ENCODE measurements at places on chromosomes 2 and 18.

DNA sequence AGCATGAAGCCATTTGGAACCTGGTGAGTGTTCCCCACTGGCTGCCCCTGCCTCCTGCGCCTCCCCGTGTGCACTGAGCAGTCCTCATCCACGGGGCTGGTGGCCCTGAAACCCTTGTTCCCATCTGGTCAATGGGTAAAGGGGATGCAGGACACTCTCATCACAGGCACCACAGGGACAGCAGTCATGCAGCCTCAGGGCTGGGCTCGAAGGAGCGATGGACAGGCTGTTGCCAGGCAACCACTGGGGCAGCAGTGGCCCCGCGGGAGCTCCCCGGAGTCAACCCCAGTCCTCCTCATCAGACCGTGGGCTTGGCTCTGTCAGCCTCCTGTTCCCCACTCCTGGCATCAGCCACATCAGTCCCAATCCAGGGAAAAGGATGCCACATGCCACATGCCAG, 509.5 kb downstream of the EIPR1 start:
- DNase-seq, result no peak

DNA sequence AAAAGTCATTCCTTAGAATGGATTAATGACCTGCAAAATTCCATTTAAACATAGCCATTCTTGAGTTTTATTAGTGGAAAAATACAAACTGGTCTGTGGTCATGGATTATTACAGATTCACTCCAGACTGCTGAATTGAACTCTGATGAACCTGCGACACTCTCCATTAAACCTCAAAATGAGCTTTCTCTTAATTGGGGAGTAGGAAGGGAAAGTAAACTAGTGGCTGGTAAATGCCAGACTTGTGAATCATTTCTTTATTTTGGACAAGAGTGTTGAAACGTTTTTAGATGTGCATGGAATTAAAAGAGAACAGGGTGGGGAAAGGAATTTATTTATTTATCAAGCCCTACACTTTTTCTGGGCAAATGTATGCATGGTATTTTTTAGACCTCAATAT, 321.2 kb upstream of the FANCL start:
- no peak for DNase-seq

DNA sequence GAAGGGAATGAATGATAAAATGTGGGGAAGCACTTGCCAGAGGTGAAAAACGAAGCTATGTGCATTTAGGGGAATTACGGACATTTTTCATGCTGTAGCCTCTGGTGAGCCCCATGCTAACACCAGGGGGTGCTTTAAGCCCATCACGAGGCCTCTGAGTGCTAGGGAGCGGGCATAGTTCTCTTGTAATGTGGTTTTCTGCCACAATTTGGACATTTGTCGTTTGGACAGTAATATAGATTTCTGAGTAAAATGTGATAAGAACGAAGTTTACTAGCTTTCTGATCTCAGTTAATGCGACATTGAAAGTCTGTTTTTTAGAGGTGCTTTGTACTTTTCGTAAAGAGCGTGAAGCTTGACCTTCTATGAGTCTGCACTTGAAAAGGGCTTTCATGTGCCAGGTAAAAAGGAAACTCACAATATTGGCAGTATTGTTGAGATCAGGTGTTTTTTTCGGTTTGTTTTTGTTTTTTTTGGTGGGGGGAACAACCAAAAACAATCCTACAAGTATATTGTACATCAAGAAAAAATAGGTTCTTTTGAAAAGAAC, 50.6 kb downstream of the TRAF3IP1 start:
- DNase-seq, result no peak

DNA sequence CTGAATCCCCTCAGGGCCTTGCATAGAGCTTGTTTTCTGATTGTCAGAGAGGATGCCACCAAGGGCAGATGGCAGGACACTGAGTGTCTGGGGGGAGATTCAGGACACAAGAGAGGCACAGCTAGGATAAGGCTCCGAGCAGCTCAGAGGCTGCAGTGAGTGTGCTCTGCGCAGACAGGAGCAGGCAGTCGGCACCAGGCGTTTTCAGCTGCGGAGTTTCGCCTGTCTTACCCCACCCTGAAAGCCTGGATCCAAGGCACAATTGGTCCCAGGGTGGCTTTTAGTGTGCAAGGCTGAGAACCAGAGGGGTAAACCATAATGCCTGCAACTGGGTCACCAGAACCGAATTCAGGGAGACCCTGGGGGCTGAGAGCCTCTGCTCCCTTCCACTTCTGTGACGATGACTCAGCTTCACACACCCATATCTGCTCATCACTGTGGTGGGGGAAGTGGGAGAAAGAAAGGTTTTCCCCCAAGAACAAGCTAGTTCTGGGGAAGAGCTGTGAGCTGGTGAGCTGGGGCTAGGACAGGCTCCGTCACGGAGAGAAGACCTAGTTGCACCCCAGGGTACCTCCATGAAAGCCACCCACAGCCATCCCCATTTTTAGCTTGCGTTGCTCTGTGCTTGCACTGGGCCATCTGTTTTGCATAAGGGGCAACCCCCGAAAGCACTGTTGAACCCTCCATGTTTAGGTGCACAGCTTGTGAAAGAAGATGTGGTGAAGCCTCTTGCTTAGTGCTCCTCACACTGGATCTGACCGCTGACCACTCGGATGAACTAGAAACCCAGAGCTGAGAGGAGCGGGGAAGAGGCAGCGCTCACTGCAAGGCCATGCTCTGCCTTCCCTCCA, 173.7 kb downstream of the CELF4 start:
- DNase-seq, result no peak

GRCh38 chr18:73656691-73657090, 490.9 kb downstream of the FBXO15 start:
- no peak for DNase-seq
